ENCODE measurements at places on chromosomes 6 and 20.

DNA sequence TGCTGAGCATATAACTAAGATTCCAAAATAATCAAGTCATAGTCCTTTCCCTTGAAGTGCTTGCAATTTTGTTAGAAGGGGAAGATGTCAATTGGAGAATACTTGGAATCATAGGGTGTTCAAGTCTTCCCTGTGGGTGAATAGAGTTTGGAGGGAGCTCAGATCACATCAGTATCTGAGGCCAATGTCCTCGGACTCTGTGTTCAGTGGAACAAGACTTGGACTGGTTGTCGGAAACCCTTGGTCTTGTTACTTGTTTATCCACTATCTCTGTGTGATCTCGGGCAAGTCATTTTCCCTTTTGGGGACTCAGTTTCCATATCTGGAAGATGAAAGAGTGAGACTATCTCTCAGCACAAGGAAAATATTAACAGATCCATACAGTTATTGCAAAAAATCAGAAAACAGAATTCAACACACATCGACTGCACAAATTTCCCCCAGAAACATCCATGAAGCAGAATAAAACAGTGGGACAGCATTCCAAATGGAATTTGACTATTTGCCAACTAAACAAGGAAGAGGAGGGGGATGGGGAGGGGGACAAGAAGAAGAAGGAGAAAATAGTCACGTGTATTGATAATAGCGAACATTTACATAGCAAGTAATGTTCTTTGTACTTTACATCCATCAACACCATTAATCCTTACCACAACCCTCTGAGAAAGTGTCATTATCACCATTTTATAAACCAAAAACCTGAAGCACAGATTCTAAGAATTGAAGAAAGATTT is 3.9 kb upstream of the EDEM2 start:
- no peak for DNase-seq

DNA sequence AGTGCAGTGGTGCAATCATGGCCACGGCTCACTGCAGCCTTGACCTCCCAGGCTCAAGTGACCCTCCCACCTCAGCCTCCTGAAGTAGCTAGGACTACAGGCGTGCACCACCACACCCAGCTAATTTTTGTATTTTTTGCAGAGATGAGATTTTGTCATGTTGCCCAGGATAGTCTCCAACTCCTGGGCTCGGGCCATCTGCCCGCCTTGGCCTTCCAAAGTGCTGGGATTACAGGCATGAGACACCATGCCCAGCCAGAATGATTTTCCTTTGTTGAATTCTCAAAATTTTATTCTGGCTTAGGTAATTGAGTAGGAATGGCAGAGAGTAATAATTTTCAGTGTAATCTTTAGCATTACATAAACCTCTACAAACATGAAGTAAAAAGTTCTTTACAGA is 37.1 kb downstream of the SLC16A10 start:
- DNase-seq = no peak

DNA sequence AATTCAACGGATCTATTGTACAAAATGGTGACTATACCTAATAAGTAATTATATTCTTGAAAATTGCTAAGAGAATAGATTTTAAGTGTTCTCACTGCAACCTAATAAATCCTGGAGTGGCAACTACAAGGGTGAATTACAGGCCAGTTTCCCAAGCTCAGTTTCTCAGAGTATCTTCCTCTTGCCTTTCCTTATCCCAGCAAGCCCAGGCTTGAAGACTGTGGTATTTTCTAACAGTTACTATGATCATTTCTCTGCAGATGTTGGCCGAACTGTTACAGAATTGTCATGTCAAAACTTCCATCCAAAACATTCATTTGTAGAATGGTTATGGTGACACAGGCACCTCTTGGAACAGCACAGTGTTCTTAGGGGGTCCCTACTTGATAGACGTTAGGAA is 138.1 kb upstream of the PTCHD4 start:
- DNase-seq = no peak

DNA sequence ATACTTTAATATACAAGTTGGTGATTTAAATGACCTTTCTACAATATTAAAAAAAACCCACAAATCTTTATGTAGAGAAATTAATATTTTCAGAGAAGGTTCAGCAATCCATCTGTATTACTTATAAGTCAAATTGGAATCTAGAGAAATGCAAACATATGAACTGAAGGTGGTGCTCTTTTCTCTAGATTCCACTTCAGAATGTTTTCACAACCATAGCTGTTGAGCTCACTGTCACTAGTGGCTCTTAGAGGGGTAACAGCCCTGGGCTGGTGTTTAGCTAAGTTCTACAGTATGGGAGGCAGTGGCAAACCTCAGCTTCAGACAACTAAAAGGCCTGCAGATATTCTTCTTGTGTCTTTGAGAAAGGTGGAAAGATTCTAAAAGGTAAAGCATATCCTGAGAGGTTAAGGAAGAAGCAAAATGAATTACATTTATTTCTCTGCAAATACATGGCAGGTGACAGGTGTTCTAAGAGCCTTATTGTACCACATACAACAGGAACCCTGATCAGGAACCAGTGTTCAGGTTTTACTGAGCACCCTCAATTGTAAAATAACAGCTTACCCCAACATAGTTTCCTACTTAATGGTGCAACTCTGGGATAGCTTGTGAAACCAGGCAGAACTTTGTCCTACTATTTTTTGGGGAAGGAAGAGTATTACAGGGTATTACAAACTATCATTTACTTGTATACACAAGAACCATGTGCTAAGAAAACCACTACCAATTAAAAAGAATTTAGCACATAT is 56.6 kb upstream of the SAMHD1 start:
- DNase-seq = no peak

- no peak for DNase-seq
These were observed 12.5 kb upstream of the RIN2 start for GRCh38 chr20:19745584-19745983.

GRCh38 chr20:37882961-37883712 is 19.8 kb upstream of the VSTM2L start:
- no peak for DNase-seq
